ENCODE measurements at places on chromosomes 13 and 19.

DNA sequence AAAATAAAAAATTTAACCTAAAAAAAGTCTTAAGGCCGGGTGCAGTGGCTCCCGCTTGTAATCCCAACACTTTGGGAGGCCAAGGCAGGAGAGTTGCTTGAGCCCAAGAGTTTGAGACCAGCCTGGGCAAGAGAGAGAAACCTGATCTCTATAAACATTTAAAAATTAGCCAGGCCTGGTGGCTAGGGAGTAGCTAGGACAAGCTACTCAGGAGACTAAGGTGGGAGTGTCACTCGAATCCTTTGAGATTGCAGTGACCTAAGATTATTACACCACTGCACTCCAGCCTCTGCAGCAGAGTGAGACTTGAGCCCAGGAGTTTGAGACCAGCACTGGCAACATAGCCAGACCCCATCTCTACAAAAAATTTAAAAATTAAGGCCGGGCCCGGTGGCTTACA is 1.1 kb downstream of the CCDC97 start:
- no peak for DNase-seq

- DNase-seq = no peak
Measured at GRCh38 chr13:40087091-40088002, 431.9 kb downstream of the COG6 start.

- DNase-seq = no peak
Measured at GRCh38 chr19:33440241-33440640, 66.7 kb downstream of the CEBPG start.

DNA sequence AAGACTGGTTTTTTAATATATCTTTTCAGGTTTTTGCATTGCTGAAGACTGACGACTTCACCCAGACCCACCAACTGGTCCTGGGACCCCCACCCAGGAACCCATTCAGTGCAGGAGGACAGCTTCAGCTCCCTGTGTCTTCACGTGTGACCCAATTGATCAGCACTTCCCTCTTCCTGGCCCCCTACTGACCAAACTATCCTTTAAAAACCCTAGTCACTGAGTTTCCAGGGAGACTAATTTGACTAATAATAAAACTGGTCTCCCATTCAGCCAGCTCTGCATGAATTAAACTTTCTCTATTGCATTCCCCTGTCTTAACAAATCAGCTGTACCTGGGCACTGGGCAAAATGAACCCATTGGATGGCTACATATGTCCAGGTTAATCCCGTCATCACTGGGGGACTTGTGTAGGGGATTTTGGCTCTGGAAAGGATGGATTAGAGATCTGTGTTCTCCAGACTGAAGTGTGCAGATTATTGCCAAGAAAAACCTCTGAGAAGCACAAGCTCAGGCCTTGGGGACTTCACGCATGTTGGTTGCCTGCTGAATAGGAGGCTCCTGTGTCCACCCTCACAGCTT is 16.3 kb upstream of the PARP4 start:
- no peak for DNase-seq

- no peak for DNase-seq
Measured at GRCh38 chr19:51783372-51783771, 11.6 kb upstream of the FPR3 start.

- no peak for DNase-seq
Measured at GRCh38 chr19:48659768-48660167, 13.0 kb downstream of the NTN5 start.
